DND-41 (cell line): ENCODE measurements at places on chromosomes 16 and 17.

GRCh38 chr17:65235284-65235683 is 98.1 kb downstream of the RGS9 start:
- DNase-seq, result no peak

DNA sequence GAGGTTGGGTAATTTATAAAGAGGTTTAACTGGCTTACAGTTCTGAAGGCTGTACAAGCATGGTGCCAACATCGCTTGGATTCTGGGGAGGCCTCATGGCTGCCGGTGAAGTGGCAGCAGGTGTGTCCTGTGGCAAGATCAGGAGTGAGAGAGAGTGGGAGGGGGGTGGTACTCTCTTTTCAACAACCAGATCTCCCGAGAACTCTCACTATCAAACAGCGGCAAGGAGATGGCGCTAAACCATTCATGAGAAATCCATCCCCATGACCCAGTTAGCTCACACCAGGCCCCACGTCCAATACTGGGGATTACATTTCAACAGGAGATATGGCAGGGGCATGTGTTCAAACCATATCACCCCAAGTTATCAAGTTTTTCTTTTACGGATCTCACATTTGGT is 44.0 kb upstream of the CBX4 start:
- DNase-seq, result no peak

DNA sequence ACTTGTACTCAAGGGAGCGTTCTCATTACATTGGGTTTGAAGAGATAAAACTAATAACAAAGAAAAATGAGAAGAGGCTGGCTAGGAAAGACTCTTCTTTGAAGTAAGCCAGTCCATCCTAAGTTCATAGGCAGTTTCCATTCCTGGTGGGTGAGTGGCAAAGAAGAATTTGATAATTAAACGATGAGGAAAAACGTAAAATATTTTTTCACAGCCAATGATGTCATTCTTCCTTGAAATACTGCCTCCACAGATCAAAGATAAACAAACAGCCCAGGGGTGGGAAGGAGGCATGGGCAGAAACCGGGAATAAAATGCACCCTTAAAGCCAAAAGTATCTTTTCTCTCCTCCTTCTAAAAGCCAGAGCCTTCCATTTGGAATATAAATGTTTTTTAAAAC is 346.6 kb downstream of the PMP22 start:
- DNase-seq, result no peak

DNA sequence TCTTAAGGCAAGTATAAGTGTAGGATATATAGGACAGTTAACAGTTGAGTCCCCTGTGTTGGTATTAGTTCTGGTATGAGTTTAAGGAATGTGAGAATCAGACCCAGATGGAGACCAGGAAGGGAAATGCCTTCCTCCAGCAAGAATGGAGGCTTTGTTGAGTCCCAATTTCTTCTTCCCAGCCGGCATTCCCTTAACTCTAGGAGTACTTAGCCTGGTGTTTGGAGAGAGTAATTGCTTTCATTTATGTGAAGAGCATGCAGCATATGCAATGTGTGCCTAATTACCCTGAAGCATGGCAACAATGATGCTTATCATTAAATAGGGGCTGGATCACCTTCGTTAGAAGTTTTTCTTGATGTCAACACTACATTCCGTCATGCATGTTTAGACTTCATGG is 225.9 kb upstream of the XYLT1 start:
- no peak for DNase-seq

GRCh38 chr17:34584805-34585416 is 5.5 kb downstream of the TMEM132E start:
- no peak for DNase-seq

- peak; percentile 1 for DNase-seq
Measured at GRCh38 chr17:61413661-61414126, 14.1 kb downstream of the TBX2 start.

DNA sequence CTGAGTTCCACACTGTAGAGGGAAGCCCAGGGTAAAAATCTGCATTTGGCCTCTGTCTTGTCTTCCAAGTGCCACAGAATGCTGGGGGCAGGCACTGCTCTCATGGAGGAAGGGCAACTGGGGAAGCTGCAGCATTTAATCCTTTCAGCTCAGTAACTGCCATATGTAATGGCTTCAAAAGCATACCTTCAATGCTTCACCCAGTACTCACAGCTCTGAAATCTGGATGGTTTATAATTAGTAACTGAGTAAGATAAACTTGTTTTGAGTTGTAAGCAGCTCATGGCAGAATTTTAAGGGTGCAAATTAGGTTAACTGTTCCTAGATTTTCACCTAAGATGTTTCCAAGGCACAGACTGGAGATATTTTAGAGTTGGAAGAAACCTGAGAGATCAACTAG is 24.5 kb downstream of the PMP22 start:
- DNase-seq, result no peak

DNA sequence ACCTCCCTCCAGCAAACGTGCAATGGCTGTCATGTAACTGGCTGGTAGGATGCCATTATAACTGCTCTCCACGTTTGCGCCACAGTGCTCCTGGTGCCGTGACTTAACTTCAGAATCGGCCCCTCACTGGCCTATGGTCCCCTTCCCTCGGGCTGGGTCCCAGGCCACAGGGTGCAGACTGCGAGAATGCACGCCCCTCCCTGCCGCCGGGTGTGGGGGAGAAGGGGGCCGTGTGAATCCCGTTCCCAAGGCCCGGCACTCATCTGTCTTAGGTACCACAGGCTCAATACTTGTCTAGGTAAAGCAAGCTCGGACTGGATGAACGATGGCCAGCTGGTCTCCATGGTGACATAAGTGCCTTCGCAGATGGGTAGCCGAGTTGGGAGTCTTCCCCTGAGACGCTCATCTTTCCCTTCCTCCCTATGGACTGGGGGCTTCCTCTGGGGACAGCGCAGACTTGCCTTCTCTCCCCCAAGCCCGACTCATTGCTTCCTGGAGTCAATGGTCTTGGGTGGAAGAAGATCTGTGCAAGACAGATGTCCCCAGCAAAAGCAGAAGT is 37.8 kb downstream of the TIMM22 start:
- DNase-seq, result no peak

GRCh38 chr16:69600202-69600601 is 34.4 kb downstream of the NFAT5 start:
- DNase-seq, result no peak

GRCh38 chr16:67860589-67861398 is 12.1 kb upstream of the EDC4 start:
- DNase-seq, result no peak

DNA sequence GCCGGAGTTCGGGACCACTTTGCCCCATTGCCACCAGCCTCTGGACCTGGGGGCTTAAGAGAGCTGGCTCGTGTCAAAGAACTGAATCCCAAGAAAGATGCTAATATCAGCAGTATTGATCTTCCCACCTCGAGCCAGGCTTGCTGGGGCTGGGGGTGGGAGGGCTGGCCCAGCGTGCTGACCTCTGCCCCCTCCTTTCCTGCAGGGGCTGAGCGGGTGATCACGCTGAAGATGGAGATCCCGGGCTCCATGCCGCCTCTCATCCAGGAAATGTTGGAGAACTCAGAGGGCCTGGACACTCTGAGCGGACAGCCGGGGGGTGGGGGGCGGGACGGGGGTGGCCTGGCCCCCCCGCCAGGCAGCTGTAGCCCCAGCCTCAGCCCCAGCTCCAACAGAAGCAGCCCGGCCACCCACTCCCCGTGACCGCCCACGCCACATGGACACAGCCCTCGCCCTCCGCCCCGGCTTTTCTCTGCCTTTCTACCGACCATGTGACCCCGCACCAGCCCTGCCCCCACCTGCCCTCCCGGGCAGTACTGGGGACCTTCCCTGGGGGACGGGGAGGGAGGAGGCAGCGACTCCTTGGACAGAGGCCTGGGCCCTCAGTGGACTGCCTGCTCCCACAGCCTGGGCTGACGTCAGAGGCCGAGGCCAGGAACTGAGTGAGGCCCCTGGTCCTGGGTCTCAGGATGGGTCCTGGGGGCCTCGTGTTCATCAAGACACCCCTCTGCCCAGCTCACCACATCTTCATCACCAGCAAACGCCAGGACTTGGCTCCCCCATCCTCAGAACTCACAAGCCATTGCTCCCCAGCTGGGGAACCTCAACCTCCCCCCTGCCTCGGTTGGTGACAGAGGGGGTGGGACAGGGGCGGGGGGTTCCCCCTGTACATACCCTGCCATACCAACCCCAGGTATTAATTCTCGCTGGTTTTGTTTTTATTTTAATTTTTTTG is 8.5 kb downstream of the GJD3 start:
- no peak for DNase-seq

- DNase-seq, result no peak
Measured at GRCh38 chr16:63581570-63581969, 1540.3 kb downstream of the CDH11 start.

- no peak for DNase-seq
Measured at GRCh38 chr17:51718983-51719382, 439.5 kb downstream of the CA10 start.

GRCh38 chr17:8153525-8153956 is 1.3 kb upstream of the PER1 start:
- no peak for DNase-seq

GRCh38 chr17:3542410-3543088 is 15.1 kb downstream of the TRPV3 start:
- no peak for DNase-seq

GRCh38 chr17:7213895-7214299 is 5.7 kb downstream of the DLG4 start:
- peak; percentile 86 for DNase-seq

GRCh38 chr16:49856672-49857330 is 889 bp upstream of the ZNF423 start:
- no peak for DNase-seq

DNA sequence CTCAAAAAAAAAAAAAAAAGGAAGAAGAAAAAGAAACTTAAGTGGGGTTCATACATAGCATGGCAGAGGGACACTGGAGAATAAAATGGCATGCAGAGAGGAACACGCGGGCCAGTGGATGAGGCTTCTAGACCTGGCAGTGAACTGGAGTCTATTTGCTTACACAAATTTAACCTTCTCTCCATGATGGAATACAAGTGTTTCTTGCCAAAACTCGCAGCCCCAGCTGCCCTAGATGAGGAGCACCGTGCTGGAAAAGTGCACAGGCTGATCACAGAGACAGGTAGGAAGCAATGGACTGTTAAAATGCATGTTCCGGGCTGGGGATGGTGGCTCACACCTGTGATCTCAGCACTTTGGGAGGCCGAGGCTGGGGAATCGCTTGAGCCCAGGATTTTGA is 9.3 kb downstream of the SSTR2 start:
- DNase-seq, result no peak

DNA sequence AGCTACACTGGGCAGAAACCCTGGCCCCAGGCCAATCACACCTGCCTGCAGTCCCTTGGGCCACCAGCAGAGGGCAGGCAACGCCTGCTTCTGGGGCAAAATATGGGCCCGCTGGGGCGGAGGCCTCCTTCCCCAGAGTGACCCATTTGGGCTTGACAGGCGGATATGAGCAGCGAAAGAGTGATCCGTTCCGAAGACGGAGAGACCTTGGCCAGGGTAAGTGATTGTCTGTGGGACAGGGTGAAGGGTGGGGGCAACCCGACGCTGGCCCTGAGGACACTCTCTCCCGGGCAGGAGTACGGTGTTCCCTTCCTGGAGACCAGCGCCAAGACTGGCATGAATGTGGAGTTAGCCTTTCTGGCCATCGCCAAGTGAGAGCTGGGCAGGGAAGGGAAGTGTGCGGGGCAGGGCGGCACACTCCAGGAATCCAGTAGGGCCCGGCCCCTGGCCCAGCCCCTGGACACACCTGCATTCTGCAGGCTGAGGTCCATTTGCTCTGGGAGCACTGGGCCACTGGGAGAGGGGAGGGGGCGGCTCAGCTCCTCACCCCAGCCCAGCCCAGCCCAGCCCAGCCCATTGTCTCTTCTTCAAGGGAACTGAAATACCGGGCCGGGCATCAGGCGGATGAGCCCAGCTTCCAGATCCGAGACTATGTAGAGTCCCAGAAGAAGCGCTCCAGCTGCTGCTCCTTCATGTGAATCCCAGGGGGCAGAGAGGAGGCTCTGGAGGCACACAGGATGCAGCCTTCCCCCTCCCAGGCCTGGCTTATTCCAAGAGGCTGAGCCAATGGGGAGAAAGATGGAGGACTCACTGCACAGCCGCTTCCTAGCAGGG is 3.5 kb upstream of the NHERF1 start:
- peak; percentile 74 for DNase-seq

DNA sequence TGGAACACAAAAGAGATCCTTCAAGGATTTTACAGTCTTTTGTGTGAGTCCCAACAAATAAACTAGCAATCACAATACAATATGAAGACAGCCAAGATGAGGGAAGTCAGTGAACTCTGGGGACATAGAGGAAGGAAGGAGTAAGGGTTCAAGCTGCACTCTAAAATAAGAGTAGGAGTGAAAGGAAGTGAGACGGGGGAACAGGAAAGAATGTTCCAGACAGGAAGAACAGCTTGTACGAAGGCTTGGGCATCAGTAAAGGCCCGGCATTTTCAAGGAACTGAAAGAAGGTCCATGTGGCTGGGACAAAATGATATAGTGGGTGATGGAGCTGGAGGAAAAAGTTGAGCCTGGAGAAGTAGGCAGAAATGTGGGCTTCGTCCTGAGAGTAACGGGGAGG is 4.5 kb downstream of the CCL17 start:
- no peak for DNase-seq

DNA sequence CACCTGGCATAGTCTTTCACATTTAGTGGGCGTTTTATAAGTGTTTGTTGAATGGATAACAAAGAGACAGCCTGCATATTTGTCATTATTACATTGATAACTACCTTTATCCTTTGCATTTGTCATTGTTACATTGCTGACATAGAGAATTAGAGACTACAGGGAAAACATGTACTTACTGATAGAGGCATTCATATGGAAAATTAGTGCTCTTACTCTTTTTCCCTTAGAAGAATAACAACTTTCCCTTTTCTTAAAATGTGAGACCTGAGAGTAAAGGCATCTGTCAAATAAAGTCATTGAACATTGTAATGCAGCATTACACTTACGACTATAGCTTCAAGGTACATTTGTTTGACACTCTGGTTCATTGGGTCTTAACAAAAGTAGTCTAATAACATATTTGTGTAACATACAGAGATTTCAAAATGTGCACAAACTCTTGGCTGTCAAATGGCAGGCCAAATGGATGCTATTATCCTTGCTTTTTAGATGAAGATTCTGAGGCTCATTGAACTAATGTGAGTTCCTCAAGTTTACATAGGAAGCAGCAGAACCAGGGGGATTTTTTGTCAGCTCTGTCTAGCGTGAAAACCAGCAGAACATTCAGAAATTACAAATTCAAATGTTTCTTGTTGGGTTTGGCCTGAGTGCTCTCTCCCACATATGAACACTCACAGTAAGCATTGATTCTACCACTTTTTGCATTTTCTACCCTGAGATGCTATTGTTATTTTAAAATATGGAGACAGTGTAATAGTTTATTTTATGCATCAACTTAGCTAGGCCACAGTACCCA is 28.5 kb downstream of the SMIM36 start:
- DNase-seq, result no peak

DNA sequence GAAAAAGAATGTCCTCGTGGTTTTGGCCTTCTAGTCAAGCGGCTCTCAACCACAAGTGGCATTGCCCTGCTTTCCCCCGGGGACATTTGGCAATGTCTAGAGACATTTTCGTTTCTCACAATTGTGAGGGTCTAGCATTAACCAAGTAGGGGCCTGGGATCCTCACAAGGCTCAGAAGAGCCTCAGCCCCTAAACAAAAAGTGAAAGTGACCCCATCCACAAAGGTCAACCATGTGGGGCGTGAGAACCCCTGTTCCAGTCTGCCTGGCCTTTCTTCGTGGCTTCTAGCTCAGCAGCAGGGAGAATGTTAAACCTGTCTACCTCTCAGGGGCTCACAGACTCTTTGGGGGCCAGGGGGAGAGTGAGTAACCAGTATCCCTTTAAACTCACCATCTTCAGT is 4.8 kb upstream of the RPL38 start:
- DNase-seq, result no peak
